Cerebellum (tissue), 4 donors: ENCODE measurements at places on chromosomes 2 and 18. TPM values are rescaled to one million over a fixed set of nuclear protein-coding genes. Genes with fewer than 3 reads are reported as not detected.

FARSB gene
- total RNA-seq = 23.3 TPM

TMEM247 gene
- not detected for total RNA-seq

MATN3 gene
- total RNA-seq = 3.1 TPM

POTEE gene
- 0.18 TPM for total RNA-seq

USP14 gene
- total RNA-seq = 31.3 TPM

LIPG gene
- 10.0 TPM for total RNA-seq

MSH6 gene
- total RNA-seq = 46.0 TPM

TXNDC2 gene
- not detected for total RNA-seq

RGPD5 gene
- total RNA-seq = 122 TPM

KCNIP3 gene
- 20.8 TPM for total RNA-seq

KIAA1328 gene
- 36.5 TPM for total RNA-seq

AOX1 gene
- 2.8 TPM for total RNA-seq

NGEF gene
- total RNA-seq = 12.2 TPM

MDH1B gene
- total RNA-seq = 5.0 TPM

LYG1 gene
- total RNA-seq = 1.00 TPM

DTNA gene
- 86.1 TPM for total RNA-seq

CCBE1 gene
- total RNA-seq = 4.3 TPM

BOLL gene
- total RNA-seq = not detected

MROH2A gene
- not detected for total RNA-seq
